Panc1 (cell line): ENCODE measurements at places on chromosomes 2 and 18. TPM values are rescaled to one million over a fixed set of nuclear protein-coding genes. Genes with fewer than 3 reads are reported as not detected.
A peak's percentile ranks its signal among the peaks of the same experiment; 100 is the strongest.

DNA sequence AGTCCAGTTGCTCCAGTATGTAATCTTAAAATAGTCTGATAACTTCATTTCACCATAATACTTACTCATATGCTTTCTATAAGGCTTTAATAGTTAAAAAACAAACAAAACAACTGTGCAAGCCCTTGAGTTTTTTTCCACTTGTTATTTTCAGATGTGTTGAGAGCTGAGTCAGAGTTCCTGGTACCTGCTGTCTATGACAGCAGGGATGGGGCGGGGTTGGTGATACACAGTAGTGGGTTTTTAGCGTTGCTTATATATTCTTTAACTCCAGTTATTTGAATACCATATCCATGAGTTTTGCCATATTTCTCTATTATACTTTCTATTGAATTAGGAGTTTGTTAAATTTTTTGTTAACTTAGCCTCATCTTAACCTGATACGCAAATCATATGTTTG lies 5.0 kb downstream of the NAPG start:
- no peak overlapping the region for H3K27ac ChIP-seq
- H3K4me3 ChIP-seq = no peak overlapping the region
- DNase-seq = no peak
- H3K4me1 ChIP-seq = peaks cover 15% of the 10 kb centered on the region
- H3K36me3 ChIP-seq = peaks cover 3% of the 10 kb centered on the region; the same call in 1 of the 2 replicates
- no peaks in the 10 kb centered on the region for H3K27me3 ChIP-seq

Gene LDLRAD4
- 0.28 TPM for total RNA-seq

GRCh38 chr18:48810805-48811204 lies 140.0 kb downstream of the SMAD7 start:
- H3K36me3 ChIP-seq = no peaks in the 10 kb centered on the region
- H3K4me3 ChIP-seq = no peak overlapping the region
- H3K4me1 ChIP-seq = no peaks in the 10 kb centered on the region
- H3K27ac ChIP-seq = no peak overlapping the region
- no peaks in the 10 kb centered on the region for H3K27me3 ChIP-seq
- DNase-seq = no peak

DNA sequence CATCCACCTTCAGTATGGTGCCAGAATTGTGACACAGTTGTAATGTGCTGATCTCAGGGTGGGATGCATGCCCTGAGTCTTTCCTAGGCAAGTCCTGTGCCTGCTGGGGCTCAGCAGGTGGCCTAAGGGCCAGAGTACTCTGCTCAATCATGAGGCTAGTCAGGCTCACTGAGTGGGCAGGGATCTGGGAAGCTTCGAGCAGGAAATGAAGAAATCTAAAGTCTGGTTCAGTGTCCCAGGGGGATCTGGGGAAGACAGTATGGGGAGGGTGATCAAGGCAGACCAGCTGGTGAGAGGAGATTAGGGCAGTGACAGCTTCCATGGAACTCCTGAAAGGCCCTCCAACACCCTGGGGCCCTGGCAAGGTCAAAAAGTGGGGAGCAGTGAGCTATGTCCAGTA lies 8.9 kb upstream of the ANKRD29 start:
- H3K4me1 ChIP-seq = no peaks in the 10 kb centered on the region
- H3K27me3 ChIP-seq = peaks cover 4% of the 10 kb centered on the region; the same call in 1 of the 2 replicates
- no peak for DNase-seq
- H3K36me3 ChIP-seq = no peaks in the 10 kb centered on the region
- no peak overlapping the region for H3K27ac ChIP-seq

GRCh38 chr2:154120706-154121105 lies 249.0 kb downstream of the GALNT13 start:
- no peaks in the 10 kb centered on the region for H3K27me3 ChIP-seq
- H3K36me3 ChIP-seq = no peaks in the 10 kb centered on the region
- no peaks in the 10 kb centered on the region for H3K4me1 ChIP-seq
- H3K27ac ChIP-seq = no peak overlapping the region

GRCh38 chr2:159439421-159439820 lies 152.9 kb upstream of the WDSUB1 start:
- peaks cover 2% of the 10 kb centered on the region; the same call in 1 of the 2 replicates for H3K36me3 ChIP-seq
- no peaks in the 10 kb centered on the region for H3K4me1 ChIP-seq
- H3K27me3 ChIP-seq = no peaks in the 10 kb centered on the region
- no peak overlapping the region for H3K27ac ChIP-seq
- DNase-seq = no peak

Gene ZNF385B
- 0.28 TPM for total RNA-seq

DNA sequence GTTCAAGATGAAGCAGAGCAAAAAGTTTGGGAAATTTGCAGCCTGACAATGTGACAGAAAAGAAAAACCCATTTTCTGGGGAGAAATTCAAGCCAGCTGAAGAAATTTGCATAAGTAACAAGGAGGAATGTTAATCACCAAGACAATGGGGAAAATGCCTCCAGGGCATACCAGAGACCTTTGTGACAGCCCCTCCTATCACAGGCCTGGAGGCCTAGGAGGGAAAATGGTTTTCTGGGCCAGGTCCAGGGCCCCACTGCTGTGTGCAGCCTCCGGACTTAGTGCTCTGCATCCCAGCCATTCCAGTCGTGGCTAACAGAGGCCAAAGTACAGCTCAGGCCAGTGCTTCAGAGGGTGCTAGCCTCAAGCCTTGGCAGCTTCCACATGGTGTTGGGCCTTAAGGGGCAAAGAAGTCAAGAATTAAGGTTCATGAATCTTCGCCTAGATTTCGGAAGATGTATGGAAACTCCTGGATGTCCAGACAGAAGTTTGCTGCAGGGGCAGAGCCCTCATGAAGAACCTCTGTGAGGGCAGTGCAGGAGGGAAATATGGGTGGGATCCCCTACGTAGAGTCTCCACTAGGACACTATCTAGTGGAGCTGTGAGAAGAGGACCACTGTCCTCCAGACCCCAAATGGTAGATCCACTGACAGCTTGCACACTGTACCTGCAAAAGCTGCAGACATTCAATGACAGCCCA lies 314.1 kb upstream of the TRIB2 start:
- H3K4me1 ChIP-seq = no peaks in the 10 kb centered on the region
- H3K27me3 ChIP-seq = no peaks in the 10 kb centered on the region

Gene DSC2
- 2.7 TPM for total RNA-seq

DNA sequence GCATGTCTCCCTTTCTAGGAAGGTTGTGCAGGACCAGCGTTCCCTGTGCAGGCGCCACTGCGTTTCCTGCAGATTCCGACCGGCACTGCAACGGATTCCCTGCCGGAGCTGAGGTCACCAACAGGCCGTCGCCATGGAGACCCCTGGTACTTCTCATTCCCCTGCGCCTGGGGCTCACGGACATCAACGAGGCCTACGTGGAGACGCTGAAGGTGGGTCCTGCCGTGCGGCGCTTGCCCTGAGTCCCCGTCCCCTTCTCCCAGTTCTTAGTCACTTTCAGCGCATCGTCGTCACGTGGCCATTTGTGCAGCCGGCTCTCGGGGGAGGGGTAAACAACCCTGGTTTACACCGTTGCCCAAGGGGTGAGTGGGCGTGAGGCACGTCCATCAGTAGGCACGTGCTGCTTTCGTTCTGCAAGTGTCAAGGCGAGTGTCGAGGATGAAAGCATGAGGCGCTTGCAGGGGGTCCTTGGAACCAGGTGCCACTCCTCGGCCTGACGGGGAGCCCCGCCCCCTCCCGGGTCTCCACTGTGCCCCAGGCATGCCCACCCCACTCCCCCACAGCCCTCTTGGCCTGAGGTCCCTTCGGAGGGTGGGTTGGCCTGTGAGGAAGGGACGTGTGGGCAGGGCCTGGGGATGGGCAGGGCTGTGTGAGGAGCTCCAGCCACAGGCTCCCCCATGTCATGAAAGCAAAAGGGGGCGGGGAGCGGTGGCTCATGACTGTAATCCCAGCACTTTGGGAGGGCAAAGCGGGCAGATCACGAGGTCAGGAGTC lies 19.8 kb downstream of the DTYMK start:
- DNase-seq = no peak
- H3K27me3 ChIP-seq = no peaks in the 10 kb centered on the region
- no peak overlapping the region for H3K4me3 ChIP-seq
- H3K4me1 ChIP-seq = no peaks in the 10 kb centered on the region
- no peaks in the 10 kb centered on the region for H3K36me3 ChIP-seq
- no peak overlapping the region for H3K27ac ChIP-seq

GRCh38 chr2:26305540-26305939 lies 40.4 kb upstream of the SELENOI start:
- DNase-seq = no peak
- H3K27ac ChIP-seq = no peak overlapping the region
- no peaks in the 10 kb centered on the region for H3K4me1 ChIP-seq
- H3K4me3 ChIP-seq = no peak overlapping the region

Gene FAM110C
- total RNA-seq = 0.13 TPM

Gene AQP12A
- not detected for total RNA-seq

GRCh38 chr2:44245083-44245861 lies 30.0 kb upstream of the SLC3A1 start:
- no peak overlapping the region for H3K4me3 ChIP-seq
- H3K27ac ChIP-seq = peak overlapping the region; percentile 81
- H3K27me3 ChIP-seq = no peaks in the 10 kb centered on the region
- H3K4me1 ChIP-seq = peaks cover 23% of the 10 kb centered on the region

DNA sequence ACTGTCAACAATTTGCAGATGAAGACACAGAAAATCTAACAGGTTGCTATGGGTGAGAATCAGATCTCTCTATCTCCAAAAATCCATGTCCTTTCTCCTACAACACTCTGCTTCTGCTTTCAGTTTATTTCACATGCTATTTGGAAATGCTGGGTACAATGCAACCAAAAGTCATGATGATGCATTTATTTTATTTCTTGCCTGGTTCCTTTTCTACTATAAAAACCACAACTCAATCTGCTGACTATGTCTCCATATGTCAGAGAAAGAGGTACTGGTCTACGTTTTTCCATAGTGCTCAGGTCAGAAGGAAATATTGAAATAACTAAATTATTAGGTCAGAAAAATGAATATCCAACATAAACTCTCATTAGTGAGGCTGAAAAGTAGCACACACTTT lies 20.5 kb downstream of the RAD51AP2 start:
- no peaks in the 10 kb centered on the region for H3K4me1 ChIP-seq
- H3K27ac ChIP-seq = no peak overlapping the region
- no peak overlapping the region for H3K4me3 ChIP-seq
- H3K27me3 ChIP-seq = no peaks in the 10 kb centered on the region
- no peaks in the 10 kb centered on the region for H3K36me3 ChIP-seq
- no peak for DNase-seq

Gene C2orf80
- not detected for total RNA-seq
